ENCODE measurements at places on chromosomes 2 and 18.

GRCh38 chr2:28649481-28650265 lies 102.0 kb upstream of the PPP1CB start:
- DNase-seq, result peak; percentile 55

- no peak for DNase-seq
These were observed 54.3 kb downstream of the TTC21B start for GRCh38 chr2:165899311-165899710.

- DNase-seq, result no peak
These were observed 60.7 kb downstream of the RRM2 start for GRCh38 chr2:10183146-10183675.

DNA sequence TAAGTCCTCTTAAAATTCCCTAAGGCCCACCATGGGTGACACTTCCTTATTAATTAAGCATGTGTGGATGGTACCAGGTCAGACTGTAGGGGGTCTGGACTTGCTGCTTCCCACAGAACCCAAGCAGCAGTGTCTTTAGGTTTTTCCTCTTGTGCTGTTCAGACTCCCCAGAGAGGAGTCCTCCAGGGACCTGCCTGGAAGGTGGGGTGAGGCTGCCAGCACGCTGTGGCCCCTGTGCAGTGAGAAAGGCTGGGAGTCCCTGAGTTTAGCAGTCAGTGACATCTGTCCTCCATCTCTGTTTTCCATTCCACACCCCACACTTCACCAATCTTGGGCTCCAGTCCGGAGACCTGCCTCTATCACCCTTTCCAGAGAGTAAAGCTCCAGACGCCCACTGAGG lies 18.0 kb upstream of the ST3GAL5 start:
- DNase-seq, result no peak

DNA sequence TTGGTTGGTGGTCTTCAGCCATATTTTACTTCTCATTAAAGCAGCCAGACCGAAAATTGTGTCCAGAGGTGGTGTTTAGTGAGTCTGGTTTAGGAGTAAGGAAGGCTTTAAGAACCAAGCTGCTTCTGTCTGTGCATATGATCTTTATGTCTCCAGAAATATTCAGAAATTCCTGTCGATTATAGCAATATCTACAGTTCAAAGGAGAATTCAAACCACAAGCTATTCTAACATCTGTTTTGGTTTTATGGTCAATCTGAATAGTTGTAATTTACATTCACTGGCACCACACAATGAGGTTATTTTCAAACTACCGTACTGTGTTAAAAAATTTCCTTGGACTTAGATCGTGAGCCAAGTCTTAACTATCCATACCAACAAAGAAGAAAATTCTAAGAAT lies 11.3 kb downstream of the UPP2 start:
- DNase-seq, result no peak

GRCh38 chr2:232137356-232138147 lies 176.0 kb downstream of the DIS3L2 start:
- peak; percentile 15 for DNase-seq

GRCh38 chr2:27071277-27071989 lies at the start of gene OST4:
OST4 (minus strand) TSS chr2:27071654.
- peak; percentile 93 for DNase-seq

- DNase-seq, result no peak
These were observed 377.6 kb upstream of the NETO1 start for GRCh38 chr18:73245345-73245744.

- DNase-seq, result peak; percentile 25
These were observed 8.7 kb downstream of the OTOF start for GRCh38 chr2:26469092-26469710.

- DNase-seq, result no peak
These were observed at the start of gene L3MBTL4 for GRCh38 chr18:6414723-6415417. L3MBTL4 (minus strand) TSS chr18:6414911; CDS start chr18:6311625, 103,286 bp downstream.

- DNase-seq, result peak; percentile 85
These were observed 11.3 kb downstream of the SLC14A2 start for GRCh38 chr18:45626330-45627203.

- peak; percentile 65 for DNase-seq
These were observed at the start of gene FAM237A for GRCh38 chr2:206642075-206643025. FAM237A (plus strand) TSS chr2:206642487; CDS start chr2:206644237, 1,750 bp downstream.

GRCh38 chr2:50720697-50721315 lies 311.1 kb downstream of the NRXN1 start:
- no peak for DNase-seq

GRCh38 chr2:194464964-194465638 lies 1191.9 kb upstream of the SLC39A10 start:
- no peak for DNase-seq

GRCh38 chr18:3889803-3890202 lies 439.8 kb downstream of the TGIF1 start:
- peak; percentile 39 for DNase-seq

DNA sequence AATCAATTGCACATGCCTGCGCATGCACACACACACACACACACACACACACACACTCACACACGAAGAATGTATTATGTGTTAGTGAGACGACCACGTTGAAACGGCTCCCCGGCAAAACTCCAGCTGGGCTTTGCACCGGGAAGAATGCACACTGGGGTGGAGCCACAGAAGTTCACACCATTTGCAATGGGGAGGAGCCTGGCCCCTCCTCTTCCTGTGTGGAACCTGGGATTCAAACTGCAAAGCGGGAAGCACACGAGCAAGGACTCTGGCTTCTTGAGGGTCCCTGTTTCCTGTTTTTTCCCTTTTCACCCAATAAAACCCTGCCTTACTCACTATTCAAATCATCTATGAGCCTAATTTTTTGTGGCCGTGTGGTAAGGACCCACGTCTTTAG lies 304.0 kb upstream of the TMEFF2 start:
- no peak for DNase-seq

DNA sequence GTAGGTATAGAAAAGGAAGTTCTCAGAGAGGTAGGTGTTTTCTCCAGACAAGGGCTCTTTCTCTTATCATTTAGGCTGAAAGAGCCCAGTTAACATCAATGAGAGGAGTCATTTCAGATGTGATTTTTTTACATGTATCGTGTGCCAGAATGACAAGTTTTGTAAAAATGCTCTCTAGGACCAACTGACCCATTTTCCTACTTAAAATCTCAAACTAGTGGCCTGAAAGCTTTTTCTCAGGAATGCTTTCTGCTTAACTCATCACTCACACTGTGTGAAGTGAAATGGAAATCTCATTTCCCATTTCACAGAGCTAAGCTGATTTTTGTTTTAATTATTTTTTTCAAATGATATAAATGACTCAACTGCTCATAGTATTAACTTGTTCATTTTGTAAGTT lies 128.7 kb upstream of the CYP26B1 start:
- peak; percentile 40 for DNase-seq

- DNase-seq, result no peak
These were observed 158.5 kb downstream of the CDCA7 start for GRCh38 chr2:173513107-173513727.

DNA sequence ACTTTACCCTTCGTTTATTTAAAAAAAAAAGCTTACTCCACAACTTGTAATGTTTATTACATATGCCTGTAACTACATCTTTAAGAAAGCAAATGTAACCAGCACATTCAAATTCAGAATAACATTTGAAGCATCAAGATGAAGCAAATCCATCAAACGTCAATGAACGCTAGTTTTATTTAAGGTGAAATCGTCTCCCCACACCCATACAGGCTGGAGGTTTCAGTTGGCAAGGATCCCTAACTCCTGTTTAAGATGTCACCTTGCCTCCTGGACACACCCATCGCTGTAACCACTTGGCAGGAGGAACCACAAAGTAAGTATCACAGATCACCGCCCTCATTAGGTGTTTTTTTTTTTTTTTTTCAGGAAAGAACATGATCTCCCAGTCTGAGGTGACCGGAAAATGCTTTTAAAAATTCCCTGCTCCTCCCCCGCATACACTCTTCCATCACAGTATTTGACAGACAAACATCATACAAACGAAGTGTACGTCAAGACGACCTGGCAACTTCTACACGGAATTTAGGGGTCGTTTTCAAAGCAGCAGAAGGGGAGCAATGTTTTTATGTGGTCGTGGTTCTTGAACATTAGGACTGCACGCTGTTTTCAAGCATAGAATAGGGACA lies 19.7 kb upstream of the STPG4 start:
- peak; percentile 59 for DNase-seq

DNA sequence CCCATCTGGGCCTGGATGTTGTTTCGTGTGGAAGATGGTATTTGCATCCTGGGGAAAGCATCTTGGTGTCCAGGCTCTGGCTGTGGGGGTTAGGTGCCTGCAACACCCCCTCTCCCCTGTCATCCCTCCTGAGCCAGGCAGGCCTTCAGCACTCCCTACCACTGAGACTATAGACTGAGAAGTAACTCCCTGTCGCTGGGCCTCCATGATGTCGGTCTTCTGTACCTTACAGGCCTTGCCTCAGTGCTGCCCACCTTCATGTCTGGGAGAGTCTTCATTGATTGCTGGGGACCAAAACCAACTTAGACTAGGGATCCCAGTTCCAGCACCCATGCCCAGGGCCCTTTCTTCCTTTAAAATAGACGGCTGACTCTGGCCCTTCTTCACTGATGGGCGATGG lies 33.1 kb upstream of the DNMT3A start:
- DNase-seq, result no peak

DNA sequence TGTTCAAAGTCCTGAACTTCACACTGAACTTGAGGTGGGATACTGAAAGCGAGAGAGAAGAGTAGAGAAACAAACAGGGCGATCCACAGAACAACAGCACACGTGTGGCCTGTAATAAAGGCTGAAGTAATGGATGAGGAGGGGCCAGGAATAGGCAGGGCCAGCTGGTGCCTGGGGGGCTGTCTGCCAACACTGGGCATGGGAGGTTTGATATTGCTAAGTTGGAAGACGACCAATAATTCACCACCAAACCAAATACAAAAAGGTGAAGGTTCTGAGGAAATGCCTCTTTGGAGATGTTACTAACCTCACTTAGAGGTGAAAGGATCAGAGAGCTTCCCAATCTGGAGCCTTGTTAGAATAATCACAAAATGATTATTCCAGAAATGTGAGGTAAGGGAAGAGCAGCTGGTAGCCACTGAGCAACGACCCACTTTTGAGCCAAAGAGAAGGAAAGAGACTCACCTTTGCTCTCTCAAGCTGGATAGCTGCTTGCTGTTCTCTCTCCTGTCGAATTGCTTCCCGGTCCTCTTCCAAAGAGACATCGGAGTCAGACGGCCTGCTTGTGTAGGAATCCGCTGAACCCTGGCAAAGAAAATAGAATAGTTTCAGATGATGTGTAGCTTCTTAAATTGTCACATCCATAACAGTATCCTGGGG lies 54.7 kb upstream of the ARL5A start:
- DNase-seq, result no peak

DNA sequence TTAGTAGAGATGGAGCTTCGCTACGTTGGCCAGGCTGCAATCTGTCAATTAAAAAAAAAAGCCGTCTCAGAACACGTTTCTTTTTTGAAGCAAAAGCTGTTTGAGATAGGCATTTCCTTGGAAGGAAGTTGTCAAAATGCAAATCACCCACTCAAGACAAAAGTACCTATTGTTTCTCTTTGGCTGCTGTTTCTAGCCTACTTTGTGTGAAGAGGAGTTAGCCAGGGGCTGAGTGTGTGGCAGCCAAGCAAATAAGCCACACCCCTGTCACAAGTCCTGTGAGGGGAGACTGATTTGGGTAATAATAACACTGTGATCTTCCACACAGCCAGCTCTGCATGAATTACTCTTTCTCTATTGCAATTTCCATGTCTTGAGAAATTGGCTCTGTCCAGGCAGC lies 47.4 kb upstream of the CDCA7 start:
- no peak for DNase-seq

DNA sequence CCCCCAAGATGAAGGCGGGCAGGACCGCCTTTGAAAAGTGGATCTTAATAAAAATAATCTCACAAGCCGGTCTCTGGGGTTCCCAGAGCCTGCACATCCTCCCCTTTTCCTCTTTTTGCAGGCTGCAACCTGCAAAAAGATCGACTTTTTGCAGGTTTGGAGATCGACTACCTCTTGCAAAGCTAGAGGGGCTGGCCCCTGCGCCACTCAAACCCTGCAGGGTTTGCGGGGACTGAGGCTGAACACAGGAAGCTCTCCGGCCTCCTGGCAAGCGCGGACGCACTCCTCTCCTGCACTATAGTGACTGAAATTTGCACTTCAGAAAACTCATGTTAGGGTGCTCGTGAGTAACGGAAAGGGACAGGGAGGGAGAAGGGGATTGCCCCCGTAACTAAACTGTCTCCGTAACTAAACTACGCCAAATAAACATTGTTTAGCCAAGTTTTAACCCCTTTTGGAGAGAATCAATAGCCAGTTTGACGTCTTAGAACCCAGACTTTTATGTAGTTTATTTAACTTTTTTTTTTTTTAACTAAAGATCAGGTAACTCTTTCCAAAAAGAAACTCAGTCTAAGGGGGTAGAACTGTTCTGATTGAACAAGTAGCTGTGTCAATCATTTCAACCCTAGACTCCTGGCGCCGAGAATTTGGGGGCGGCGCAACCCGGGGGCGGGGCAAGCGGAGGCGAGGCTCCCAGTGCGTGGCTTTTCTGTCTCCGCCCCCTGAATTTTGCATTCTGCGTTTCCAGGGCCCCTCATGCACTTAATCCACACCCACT lies 2.5 kb downstream of the IGFBP5 start:
- DNase-seq, result peak; percentile 66

GRCh38 chr2:38233231-38233983 lies 143.7 kb downstream of the ATL2 start:
- peak; percentile 86 for DNase-seq

GRCh38 chr2:5076599-5076998 lies 615.6 kb upstream of the SOX11 start:
- DNase-seq, result no peak

DNA sequence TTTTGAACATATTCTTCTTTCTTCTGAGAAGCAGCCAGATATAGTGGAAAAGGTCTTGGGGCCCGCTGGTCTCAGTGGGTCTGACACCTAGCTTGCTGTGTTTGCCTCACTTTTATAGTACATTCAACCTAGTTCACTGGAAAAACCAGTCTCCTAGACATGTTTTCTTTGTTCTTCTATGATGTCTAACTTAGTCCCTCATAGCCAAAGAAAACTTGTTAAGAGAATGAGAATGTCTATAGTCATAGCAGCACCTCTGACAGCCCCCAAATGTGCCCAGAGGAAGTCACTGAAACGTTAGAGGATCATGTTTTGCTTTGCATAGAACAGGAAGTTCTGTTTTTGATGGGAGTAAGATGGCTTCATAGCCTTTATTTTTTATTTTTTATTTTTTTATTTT lies 40.3 kb downstream of the TNFRSF11A start:
- no peak for DNase-seq

DNA sequence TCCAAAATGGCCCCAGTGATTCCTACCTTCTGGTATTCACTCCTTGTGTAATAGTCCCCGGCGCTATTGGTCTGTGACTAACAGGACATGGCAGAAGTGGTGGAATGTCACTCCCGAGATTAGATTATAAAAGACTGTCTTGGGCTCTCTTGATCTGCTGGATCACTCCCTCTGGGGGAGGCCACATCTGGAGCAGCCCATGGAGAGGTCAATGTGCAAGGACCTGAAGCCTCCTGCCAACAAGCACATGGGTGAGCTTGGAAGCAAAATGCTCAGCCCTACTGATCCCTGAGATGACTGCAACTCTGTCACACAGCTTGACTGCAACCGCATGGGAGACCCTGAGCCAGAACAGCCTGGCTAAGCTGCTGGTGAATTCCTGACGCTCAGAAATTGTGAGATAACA lies 94.3 kb upstream of the GLI2 start:
- peak; percentile 62 for DNase-seq

Data from fibroblast of skin of back (primary cell).